ENCODE measurements at places on chromosomes 4 and X. TPM values are rescaled to one million over a fixed set of nuclear protein-coding genes. Genes with fewer than 3 reads are reported as not detected.

The HSD17B13 gene
- 0.47 TPM for total RNA-seq

- DNase-seq = no peak
These were observed 90.4 kb upstream of the PCDH10 start for GRCh38 chr4:133058701-133059100.

The UGT2A3 gene
- total RNA-seq = under 0.01 TPM

- no peak for DNase-seq
These were observed 126.6 kb downstream of the PPP4R3C start for GRCh38 chrX:27336466-27337091.

GRCh38 chr4:2060611-2061185 lies 1.6 kb downstream of the NAT8L start:
- no peak for DNase-seq

Data from occipital lobe (tissue), 3 donors.